ENCODE measurements at places on chromosomes 4 and X.

DNA sequence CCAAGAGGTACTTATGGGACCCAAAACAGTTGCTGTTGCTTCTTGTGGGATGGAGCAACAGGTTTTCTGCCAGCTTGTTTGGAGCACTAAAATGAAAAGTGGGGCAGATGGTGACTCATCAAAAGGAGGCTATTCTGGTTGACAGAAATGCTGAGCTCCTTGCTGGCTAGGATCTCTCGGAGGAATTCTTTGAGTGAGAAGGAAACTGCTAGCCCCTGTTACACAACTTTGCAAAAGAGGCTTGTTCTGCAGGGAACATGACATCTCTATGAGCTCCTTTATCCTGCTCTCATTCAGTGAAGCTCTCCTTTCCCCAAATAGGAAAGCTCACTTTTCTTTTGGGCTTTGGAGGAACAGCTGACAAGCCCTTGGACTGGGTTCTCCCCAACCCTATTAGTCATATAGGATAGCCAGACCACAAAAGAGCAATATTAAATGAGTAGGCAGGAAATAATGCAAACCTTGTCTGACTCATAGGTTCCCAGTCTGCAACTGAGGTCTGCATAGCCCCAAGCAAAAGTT is 108.3 kb downstream of the CDS1 start:
- H3K27me3 ChIP-seq, result no peaks in the 10 kb centered on the region
- H3K4me1 ChIP-seq, result peaks cover 8% of the 10 kb centered on the region
- peak overlapping the region; percentile 87 for H3K27ac ChIP-seq
- H3K4me3 ChIP-seq, result peak overlapping the region; percentile 52

DNA sequence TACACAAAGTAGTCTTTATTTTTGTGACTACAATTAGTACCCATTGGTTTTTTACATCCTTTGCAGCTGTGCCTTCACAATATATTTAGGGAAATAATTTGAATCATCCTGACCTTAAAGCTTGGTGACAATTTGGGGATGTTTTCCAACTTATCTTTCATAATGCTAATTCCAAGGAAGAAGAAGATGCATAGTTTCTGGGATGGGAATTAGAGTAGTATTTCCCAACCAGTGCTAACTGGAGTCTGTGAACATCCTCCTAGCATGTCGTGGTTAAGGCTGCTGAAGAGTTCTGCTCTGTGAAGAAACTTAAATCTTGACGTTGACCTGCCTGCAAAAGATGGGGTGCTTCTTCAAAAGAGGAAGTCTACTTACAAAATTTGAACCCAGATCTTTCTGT is 173.5 kb downstream of the ANK2 start:
- peaks cover 3% of the 10 kb centered on the region for H3K4me1 ChIP-seq
- H3K27me3 ChIP-seq, result no peaks in the 10 kb centered on the region
- H3K27ac ChIP-seq, result peak overlapping the region; percentile 57
- H3K36me3 ChIP-seq, result no peaks in the 10 kb centered on the region

DNA sequence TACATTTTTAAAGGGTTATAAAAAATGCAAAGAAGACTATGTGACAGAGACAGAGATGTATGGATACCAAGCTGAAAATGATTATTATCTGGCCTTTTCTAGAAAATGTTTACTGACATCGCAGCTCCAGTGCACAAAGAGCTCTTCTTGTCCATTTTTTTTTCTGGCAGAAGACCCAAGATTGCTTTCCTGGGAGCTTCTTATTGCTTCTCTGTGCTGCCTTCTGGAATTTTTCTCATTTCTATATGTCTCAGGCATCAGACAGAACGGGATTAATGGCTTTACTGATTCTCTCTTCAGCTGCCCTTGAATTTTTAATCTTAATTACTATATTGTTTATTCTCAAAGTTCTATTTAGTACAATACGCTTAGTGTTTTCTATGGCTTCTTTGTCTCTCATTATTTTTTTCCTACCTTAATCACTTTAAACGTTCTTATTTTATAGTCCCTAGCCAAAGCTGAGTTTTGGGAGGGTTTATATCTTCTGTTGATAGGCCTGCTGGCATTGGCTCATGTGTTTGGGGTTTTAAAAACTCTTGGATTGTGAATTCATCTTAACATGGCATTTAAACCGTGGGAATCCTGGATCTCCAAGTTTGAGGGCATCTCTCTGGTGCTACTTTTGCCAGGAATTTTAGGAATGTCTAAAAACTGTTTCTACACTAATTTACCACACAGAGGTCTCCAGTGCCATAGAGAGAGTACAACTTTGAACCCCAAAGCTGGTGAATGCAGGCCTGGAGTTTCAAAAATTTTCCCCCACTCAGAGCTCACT is 138.9 kb upstream of the LNX1 start:
- H3K27ac ChIP-seq, result no peak overlapping the region
- no peaks in the 10 kb centered on the region for H3K27me3 ChIP-seq
- DNase-seq, result no peak
- H3K4me1 ChIP-seq, result no peaks in the 10 kb centered on the region
- H3K4me3 ChIP-seq, result no peak overlapping the region
- no peaks in the 10 kb centered on the region for H3K36me3 ChIP-seq

GRCh38 chrX:131298036-131298435 is 8.9 kb upstream of the IGSF1 start:
- H3K27me3 ChIP-seq, result peaks cover 12% of the 10 kb centered on the region
- no peaks in the 10 kb centered on the region for H3K36me3 ChIP-seq
- H3K4me1 ChIP-seq, result no peaks in the 10 kb centered on the region
- DNase-seq, result no peak
- H3K27ac ChIP-seq, result no peak overlapping the region

DNA sequence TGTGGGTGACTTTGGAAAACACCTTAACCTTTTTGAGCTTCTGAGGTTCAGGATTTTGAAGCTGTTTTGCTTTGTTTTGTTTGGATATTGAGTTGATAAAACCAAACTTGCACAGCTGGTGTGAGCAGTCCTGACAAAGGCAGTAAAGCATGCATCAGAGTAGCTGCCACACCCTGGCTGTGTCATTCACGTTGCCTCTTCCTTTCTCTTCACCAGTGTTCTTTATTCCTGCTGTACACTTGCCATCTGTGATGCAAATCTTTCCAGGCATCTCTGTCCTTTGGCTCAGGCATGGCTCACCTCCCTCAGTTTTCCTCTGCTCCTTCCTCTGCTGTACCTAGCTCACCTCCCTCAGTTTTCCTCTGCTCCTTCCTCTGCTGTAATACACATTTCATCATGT is 1850.2 kb upstream of the AGA start:
- H3K36me3 ChIP-seq, result no peaks in the 10 kb centered on the region
- no peak for DNase-seq
- no peak overlapping the region for H3K27ac ChIP-seq
- H3K27me3 ChIP-seq, result no peaks in the 10 kb centered on the region
- no peaks in the 10 kb centered on the region for H3K4me1 ChIP-seq

DNA sequence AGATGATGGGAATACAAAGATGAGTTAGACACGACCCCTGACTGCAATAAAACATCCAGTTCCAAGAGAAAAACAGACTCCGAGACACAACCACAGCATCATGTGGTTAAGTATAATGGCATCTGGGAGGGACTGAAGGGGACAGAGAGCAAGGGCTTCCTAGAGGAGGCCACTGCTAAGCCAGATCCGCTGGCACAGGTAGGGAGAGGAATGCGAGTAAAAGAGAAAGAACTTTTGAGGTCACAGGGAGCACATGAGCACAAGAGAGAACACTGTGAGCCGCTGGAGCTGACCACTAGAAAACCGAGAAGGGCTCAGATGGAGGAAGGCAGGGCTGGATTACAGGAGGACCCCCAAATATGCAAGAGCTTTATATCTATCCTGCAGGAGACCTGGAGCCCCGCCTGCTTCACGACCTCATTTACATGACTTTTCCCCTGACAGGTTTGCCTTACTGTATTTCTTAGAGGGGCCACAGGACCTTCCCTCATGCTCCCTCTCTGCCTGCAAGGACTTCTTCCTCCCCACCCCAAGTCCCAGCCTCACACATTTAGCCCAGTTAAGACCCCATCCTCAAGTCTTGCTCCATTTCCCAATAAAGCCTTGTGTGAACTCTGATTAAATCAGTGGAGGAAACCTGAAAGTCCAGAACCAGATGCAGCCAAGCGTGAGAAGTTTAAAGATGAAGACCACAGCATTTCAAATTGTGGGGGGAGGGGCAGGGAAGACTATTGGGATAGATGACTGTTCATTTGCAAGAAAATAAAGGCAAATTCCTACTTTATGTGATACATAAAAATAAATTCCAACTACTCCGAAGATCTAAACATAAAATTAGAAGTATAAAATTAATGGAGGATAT is 29.6 kb downstream of the MFAP3L start:
- H3K4me1 ChIP-seq, result no peaks in the 10 kb centered on the region
- no peaks in the 10 kb centered on the region for H3K36me3 ChIP-seq
- H3K4me3 ChIP-seq, result no peak overlapping the region
- no peak for DNase-seq
- no peak overlapping the region for H3K27ac ChIP-seq

All from mesenchymal stem cell (in vitro differentiated cells and primary cell).